ENCODE measurements at places on chromosomes 2 and 18.
A peak's percentile ranks its signal among the peaks of the same experiment; 100 is the strongest.

DNA sequence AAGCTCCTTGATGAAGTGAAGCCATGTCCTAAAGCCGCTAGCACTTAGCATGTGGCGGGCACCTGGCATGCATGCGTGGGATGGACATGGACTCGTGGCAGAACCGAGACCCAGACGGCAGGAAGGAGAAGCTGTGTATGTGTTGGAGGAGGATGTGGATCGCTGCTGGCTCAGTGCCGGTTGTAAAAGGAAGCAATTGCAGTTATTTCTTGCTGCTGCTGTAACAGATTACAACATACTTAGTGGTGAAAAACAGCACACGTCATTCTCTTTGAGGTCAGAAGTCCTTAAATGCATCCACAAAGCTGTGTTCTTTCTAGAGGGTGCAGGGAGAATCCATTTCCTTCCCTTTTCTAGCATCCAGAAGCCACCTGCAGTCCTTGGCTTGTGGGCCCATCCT, 74.6 kb downstream of the AGAP1 start:
- no peak for DNase-seq

DNA sequence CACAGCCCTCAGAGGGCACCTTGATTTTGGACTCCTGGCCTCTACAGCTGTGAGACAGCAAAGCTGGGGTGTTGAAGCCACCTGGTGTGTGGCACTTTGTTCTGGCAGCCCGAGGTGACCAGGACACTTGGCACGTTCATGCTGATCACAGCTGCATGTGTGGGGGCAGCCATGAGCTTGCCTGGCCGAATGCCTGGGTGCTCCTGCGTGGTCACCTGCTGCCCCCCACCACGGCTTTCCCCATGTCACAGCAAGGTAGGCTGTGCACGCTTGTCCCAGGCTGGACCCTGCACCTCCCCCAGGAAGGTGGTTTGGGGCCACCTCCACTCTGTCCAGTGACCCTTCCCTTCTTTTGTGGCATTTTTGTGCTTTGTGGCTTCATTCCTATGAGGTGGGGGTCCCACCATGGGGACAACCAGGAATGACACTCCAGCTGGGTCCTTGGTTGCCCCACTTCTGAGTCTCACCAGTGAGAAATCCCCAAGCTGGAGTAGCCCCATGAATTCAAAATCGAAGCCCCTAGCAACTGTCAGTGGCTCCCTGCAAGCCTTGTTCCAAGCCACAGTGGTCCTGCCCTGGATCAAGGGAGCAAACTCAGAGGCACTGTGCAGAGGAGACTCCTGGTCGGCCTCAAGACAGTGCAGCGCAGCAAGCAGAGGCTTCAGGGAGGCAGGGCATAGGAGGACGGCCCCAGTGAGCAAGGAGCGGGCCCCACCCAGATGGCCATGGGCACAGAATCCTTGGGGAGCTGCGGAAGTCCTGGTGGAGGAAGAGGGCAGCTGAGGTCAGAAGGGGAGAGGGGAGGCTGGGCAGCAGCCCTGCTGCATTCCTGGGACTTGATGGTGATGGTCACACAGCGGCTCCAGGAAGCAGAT, 121.4 kb upstream of the HS6ST1 start:
- no peak for DNase-seq

- no peak for DNase-seq
These were observed 274.0 kb upstream of the SPRED2 start for GRCh38 chr2:65706411-65706810.

DNA sequence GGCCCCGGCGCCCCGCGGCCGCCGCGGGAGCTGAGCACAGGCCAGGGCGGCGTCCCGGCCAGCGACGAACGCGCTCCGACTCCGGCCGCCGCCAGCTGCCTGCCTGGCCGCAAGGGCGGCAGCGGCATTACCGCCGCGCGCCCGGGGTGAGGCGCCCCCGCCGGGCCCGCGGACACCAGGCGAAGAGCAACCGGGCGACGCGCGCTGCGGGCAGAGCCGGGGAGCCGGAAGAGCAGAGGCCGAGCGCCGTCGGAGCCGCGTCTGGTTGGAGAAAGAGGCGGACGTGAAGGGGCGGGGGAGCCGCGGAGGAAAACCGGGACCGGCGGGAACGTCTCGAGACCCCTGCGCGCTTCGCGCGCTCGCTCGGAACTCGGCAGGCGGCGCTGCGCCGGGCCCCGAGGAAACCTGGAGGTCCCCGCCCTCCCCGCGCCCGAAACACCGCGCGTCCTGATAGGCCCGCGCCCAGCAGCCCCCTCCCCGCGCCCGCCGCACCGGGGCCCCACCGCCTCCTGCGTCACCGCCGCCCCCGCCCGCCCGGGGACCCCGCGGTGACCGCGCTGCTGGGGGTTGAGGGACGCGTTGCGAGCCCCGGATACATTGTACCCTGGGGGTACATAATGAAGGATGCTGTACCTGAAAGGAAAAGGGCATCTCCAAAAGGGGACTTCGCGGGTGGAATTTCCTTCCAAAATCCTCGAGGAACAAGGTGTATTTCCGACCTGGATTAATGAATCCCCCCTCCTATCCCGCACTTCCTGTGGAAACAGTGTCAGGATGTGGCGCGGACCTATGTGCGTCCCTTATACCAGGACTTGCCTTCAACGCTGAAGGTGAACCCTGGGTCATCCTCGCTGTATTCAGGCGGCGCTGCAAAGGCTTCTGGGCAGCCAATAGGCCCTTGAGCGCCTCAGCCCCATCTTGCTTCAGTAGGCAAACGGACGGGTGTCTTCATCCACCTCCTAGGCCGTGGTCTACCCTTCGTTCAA, 1.0 kb upstream of the B4GALT6 start:
- DNase-seq, result peak; percentile 78

- no peak for DNase-seq
These were observed 160.0 kb downstream of the UBE2E3 start for GRCh38 chr2:181140414-181140813.

DNA sequence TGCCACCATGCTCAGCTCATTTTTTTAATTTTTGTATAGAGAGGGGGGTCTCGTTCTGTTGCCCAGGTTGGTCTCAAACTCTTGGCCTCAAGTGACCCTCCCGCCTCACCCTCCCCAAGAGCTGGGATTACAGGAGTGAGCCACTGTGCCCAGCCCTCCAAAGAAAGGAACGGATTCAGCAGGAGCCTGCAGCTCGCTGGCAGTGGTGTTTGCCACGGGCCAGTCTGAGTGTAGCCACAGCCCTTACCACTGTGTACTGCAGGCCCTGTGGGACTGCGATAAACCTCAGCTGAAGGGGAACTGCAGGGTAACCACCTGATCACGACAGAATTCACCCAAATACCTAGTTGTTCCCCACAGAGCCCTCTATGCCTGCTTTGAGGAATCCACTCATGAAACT, 6.8 kb downstream of the COPS9 start:
- DNase-seq, result no peak

GRCh38 chr2:227260041-227260440, 65.0 kb upstream of the MFF start:
- DNase-seq, result no peak

DNA sequence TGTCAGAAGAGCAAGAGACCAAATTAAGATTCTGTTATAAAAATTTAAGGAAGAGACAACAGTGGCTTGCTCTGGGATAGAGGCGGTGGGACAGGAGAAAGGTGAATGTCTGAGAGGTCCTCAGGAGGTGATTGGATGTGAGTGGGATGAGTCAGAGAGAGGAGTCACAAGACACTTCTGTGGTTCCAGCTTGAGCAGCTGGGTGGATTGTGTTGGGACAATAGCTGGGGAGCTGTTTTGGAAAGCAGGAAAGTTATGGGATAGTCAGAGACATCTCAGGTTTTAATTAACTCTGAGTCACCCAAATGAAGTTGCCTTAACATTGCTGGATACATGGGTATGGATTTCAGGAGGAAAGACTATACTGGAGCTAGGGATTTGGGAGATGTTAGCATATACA, 218.0 kb upstream of the TRIB2 start:
- no peak for DNase-seq

GRCh38 chr2:157082950-157083349, 174.6 kb upstream of the GALNT5 start:
- DNase-seq, result no peak

GRCh38 chr2:146579147-146579930, 1265.5 kb upstream of the ACVR2A start:
- no peak for DNase-seq

GRCh38 chr2:39734445-39734844, 44.6 kb downstream of the THUMPD2 start:
- DNase-seq, result no peak

DNA sequence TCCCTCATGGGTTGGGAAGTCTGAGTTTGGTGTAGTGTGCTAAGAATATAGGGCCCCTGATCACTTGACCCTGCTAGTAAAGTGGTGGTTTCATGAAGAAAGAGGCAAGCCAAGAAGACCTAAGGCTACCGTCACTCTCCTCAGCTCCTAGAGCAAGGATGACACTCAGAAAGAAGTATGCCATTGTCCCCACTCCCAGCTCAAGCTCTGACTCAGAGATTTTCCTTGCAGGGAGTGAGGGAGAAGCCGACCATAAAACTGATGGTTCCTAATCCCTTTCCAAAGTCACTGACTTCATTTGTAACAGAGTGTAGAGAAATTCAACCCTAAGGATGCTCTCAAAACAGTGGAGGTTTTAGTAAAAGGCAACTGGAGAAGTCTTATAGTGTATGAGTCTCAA, 80.9 kb downstream of the ICA1L start:
- DNase-seq, result no peak

GRCh38 chr18:25826823-25827222, 263.6 kb downstream of the SS18 start:
- no peak for DNase-seq

DNA sequence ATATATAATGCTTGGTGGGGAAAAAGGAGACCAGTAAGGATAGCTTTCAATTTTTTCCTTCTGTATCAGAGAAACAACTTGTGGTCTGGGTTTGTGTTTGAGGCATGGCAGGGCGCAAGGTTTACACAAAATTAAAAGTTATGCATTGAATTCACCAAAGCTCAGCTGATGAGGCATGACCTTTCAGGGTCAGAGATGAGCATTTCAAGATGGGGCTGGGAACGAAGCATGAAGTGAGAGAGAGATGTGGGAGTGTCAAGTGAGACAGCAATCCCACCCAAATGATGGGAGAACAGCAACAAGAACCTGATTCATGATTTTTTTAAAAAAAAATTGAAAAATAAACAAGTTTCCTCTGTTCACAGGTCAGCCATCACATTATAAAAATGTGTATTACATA, 4.9 kb downstream of the GPR55 start:
- DNase-seq, result no peak

GRCh38 chr18:13455471-13455870, 236.9 kb downstream of the LDLRAD4 start:
- no peak for DNase-seq

DNA sequence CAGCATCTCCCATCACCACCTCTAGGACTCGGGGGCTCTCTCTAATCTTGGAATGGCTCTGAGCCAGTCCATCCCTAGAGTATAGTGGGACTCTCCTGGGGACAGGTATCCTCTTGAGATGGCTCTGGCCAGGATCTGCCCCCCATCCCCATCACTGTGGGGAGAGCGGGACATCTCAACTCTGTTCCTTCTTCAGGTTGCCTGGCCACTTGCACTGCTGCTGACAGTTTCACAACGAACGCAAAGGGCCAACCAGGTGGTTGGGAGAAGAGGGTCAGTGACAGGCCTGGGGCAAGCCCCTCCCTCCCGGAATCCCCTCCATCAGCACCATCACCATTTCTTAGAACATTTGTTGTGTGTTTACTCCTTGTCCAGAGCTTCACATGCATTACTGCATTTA, 62.6 kb downstream of the CIB4 start:
- no peak for DNase-seq

GRCh38 chr2:217357886-217358620, 498.2 kb upstream of the TNP1 start:
- DNase-seq, result no peak

DNA sequence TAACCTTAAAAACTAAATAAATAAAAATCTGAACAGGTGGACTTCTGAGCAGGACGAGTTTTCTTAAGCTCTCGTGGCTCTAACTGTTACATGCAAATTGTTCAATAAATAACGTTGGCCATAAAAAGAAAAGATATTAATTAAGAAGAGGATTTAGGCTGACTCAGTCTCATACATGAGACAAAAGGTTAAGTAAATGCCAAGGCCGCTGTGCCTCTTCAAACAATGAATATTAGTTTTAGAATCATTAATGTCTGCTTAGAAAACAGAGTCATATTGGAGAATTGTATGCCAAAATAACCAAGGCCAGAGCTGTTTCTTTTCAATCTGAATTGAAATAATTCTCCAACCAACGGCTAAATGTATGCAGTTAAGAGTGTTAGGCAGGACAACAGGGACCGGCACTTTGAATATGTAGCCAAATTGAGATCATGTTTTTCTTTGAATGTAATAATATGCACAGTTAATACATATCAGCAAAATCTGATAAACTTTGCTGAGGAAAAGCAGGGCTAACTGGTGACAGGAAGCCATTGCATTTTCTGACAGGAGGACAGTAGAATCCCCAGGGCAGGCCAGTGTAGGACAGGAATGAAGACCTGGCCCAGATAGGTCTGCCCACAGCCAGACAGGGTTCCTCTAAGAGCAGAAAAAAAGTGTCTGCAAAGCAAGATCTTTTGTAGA, 1041.4 kb upstream of the FANCL start:
- no peak for DNase-seq

- no peak for DNase-seq
These were observed 76.9 kb downstream of the CCDC93 start for GRCh38 chr2:117936871-117937428.

GRCh38 chr2:170222298-170222697, 44.4 kb downstream of the MYO3B start:
- no peak for DNase-seq
